ENCODE measurements at places on chromosomes 3 and 15.

GRCh38 chr15:93943586-93943985 is 287.8 kb upstream of the MCTP2 start:
- no peak for DNase-seq

- DNase-seq: no peak
Observed at GRCh38 chr3:71393093-71393492, 190.4 kb downstream of the FOXP1 start.

- DNase-seq: no peak
Observed at GRCh38 chr3:171748064-171748924, 62.0 kb downstream of the PLD1 start.

DNA sequence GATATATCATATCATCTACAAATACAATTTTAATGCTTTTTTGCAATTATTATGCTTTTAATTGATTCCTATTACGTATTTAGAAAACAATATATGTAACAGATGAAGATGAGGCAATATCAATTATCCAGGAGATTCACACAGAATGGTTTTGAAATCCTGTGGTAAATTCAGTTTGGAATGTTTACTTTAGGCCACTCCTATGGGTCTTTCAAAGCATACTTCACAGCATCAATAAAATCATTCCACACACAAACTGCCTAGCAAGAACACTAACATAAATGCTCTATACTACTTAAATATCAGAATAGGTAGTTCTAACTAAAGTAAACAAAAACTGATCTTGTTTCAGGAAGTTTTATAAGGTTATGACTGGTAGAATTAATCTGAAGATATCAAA is 90.5 kb downstream of the FAM227B start:
- no peak for DNase-seq

GRCh38 chr3:12750658-12751071 is 8.4 kb downstream of the TMEM40 start:
- no peak for DNase-seq

- DNase-seq: no peak
Observed at GRCh38 chr3:15153103-15153502, 52.9 kb upstream of the CAPN7 start.

GRCh38 chr3:33915796-33916546 is 117.5 kb downstream of the PDCD6IP start:
- no peak for DNase-seq

Data from T-helper 17 cell (primary cell).